ENCODE measurements at places on chromosomes 13 and 19.
A peak's percentile ranks its signal among the peaks of the same experiment; 100 is the strongest.

DNA sequence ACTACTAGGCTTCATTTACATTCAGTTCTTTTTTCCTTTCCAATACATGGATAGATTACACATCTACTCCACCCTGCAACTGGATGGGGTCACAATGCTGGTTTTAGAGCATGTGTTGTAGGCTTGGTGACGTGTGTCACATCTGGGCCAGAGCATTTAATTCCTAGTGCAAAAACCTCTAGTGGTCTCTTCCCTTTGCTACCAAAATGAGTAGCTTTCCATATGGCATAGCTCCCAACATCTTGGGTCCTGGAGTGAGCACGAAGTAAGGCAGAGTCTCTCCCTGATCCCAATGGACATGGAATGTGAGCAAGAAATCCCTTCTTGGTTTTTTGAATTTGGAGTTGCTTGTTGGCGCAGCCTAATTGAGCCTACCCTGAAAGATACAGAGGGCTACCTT is 51.7 kb downstream of the TNFSF11 start:
- no peak for DNase-seq

GRCh38 chr13:98172590-98173422 is 4.3 kb downstream of the RNF113B start:
- DNase-seq, result no peak

GRCh38 chr13:26658448-26659385 is 101.2 kb downstream of the WASF3 start:
- peak; percentile 8 for DNase-seq

DNA sequence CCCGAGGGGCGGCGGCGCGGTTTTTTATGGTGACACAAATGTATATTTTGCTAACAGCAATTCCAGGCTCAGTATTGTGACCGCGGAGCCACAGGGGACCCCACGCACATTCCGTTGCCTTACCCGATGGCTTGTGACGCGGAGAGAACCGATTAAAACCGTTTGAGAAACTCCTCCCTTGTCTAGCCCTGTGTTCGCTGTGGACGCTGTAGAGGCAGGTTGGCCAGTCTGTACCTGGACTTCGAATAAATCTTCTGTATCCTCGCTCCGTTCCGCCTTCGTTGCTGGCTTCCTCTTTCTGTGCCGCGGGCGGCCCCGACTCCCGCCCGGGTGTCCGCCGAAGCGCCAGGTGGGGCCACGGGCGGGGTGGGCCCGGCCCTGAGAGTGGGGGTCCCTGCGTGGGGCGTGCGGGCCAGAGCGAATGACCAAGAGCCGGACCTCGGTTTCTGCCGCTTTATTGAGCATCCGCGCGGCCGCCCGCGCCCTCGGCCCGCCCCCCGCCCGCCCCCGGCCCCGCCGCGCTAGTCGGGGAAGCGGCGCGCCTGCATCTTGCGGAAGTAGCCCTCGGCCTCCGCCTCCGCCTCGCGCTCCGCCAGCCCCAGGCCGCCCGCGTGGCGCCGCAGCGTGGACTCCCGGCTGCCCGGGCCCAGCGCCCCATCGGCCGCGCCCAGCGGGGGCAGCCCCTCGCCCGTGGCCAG is 9.6 kb downstream of the PLPPR3 start:
- DNase-seq, result no peak

DNA sequence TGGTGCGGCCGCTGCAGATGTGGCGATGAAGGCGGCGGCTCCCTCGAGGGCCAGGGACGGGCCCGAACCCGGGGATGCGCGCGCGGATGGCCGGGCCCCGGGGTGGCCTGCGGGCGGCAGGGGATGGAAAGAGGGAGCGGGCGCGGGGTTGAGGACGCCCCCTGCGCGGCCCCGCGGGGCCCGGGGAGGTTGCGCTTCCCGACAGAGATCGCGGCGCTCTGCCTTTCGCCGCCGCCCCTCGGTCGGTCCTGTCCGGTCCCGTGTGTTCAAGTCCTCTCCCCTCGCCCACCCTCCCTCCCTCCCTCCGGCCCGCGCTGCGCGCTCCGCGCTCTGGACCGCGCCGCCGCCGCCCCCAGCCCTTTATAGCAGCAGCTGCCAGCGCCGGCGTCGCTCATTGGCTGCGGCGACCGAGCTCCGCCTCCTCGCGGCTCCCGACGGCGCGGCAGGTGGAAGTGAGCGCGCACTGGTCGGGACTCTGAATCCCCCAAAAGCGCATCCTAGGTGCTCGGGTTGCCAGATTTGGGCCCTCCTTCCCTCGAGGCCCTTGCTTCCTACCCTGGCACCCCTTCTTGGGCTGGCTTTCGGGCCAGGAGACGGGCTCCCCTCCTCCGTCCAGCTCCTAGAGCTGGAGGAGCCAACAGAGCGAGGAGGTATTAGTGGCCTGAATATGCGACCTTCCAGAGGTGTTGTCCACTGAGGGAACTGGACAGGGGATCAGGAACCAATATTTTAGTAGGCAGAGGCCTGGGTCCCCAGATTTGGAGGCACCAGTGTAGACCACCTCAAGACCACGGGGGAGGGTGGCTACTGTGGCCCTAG is at the start of gene ELAVL3:
TSS of gene ELAVL3 (minus strand) at position 332 of the 819 bp plus-strand sequence. CDS start 438 bp downstream, outside the sequence.
- DNase-seq, result peak; percentile 58

GRCh38 chr13:100347968-100348367 is 240.6 kb downstream of the GGACT start:
- peak; percentile 5 for DNase-seq

DNA sequence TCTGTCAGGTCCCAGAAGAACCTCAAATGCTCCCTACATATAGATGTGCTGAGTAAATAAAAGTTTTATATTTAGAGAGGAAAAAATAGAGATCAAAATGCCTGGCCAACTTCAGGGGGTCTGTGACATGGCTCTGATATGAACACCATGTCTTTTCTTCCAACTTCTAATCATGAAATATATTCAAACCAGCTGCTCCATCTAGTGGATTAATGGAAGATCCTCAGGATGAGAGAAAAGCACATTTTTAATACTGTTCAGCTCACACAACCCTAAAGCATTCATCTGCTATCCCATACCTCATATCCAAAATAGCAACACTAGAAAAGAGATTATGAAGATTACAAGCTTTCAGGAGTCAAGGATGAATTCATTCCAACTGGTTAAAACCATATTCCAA is 56.0 kb upstream of the DOCK9 start:
- DNase-seq, result peak; percentile 8

DNA sequence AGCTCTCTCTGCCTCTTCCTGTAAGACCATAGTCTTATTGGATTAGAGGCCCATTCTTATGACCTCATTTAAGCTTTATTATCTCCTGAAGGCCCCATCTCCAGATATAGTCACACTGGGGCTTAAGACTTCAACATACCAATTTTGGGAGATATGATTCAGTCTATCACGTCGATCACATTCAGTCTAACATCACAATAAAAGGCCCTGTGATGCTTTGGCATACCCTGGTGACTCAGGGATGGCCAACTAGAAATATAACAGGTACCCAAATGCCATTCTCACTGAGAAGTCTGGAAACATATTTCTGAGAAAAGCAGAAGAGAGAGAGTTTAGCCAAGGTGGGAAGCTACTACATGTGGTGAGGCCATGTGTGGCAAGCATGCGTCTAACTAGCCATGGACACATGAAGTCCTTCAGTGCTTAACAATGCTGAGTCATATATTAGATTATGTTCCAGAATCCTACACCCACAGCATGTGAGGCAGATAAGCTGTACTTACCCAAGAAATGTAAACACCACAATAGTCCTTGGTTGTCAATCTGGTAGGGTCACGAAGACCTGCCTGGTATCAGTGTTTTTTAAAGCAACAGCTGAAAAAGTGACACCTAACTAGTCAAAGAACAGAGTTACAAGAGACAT is 485.1 kb downstream of the FOXO1 start:
- DNase-seq, result peak; percentile 2

DNA sequence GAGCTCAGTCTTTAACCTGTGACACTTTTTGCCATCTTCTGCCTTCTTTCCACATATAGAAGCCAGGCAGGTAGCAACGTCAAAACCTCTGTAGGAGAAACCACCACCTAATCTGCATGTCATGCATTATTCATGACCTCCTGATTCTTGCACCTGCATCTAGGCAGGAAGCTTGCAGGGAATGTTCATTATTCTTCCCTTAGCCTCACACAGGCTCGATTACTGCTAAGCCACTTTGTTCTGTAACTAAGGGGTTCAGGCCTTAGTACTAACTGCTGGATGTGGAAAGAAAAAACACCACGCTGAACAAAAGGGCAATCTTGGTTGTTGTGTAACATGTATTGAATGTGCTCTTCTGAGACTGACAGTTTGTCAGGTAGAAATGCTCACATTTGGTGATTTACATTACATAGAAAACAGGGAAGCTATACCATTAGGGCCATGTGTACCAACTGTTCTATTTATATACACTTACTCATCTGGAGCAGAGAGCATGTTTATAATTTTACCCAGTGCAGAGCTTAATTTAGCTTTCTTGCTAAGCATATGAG is 366.9 kb downstream of the KLF12 start:
- DNase-seq, result peak; percentile 85

DNA sequence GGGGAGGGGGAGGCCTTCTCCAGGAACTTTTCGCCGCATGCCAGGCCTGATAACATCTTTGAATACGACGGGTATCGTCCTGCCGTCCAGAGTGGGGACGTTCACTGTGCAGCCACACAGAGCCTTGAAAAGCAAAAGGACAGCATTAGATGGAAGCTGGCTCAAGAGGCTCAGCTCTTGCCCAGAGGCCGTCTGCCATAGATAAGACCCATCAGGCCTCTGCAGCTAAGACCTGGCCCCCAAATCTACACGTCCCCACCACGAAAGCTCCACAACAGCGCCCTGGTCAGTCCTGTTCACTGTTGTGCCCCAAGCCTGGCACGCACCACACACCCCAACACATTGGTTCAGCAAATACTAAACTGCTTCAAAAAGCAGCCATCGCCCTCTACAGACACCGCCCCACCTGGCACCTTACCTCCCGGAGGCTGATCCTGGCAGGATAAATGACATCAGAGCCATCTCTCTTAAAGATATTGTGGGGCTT is 2.1 kb downstream of the DNAJB1 start:
- DNase-seq, result peak; percentile 15

GRCh38 chr13:31042049-31042448 is 109.6 kb downstream of the TEX26 start:
- DNase-seq, result no peak

DNA sequence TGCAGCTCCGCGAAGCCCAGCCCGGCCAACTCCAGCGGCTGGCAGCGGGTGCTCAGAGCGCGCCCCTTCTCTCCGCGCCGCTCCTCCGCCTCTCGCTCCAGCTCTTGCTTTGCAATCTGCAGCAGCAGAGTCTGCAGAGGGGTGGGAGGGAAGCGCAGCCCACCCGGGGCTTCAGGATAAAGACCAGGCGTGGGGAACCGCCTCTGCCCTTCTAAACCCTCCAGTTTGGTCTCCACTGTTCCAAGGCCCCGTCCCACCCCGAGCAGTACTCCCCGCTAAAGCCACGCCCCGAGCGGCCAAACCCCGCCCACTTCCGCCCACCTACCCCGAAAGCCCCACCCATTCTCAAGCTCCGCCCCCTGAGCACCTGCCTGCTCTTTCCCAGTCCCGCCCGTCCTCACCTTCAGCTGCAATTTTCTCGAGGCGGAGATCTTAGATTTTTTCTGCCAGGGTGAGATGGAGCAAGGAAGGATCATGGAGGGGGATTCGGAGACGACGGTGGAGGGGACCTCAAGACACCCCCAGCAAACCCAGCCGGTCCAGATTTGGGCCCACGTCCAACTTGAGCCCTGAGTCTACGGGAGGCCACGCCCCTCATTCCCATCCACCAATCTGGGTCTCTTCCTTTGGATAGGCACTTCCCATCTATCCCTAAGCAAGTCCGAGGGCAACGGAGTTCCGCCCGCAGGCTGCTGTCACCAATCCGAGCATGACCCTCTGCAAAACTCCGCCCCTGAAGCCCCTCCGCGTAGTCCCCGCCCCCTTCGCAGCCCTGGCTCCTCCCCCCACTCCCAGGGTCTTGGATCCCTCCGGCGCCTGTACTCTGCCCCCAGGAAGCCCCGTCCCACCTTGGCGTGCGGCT is 1.1 kb downstream of the TNNI3 start:
- peak; percentile 85 for DNase-seq

DNA sequence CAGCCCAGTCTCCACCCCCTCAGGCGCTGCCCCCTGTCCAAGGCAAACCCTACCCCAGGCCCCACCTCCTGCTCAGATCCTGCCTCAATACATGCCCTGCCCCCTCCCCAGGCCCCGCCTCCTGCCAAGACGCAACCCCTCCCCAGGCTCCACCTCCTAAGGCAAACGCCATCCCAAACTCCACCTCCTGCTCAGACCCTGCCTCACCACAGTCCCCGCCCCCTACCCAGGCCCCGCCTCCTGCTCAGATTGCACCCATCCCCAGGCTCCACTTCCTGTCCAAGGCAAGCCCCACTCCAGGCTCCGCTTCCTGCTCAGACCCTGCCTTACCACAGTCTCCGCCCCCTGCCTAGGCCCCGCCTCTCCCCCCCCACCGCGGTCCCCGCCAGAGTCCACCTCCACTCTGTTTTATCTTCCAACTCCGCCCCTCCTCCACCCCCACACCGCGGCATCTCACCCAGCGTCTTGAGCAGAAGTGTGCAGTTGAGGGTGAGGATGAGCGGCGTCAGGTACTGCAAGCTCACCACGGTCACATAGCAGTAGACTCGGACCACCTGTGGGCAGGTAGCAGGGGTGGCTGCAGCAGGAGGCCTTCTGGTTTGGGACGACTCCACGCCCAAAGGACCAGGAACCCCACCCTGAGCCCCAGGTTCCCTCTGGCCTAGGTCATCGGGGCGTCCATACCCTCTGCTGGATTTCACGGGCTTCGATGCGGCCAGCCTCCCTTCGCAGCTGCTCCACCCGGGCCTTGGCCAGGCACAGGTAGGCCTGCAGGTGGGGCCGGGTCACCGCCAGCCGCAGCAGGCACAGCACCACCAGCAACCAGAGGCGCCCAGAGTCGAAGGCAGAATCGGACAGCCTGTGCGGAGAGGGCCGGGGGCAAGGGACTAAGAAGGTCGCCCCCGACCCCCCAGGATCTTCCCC is 17.7 kb downstream of the TMEM161A start:
- no peak for DNase-seq

DNA sequence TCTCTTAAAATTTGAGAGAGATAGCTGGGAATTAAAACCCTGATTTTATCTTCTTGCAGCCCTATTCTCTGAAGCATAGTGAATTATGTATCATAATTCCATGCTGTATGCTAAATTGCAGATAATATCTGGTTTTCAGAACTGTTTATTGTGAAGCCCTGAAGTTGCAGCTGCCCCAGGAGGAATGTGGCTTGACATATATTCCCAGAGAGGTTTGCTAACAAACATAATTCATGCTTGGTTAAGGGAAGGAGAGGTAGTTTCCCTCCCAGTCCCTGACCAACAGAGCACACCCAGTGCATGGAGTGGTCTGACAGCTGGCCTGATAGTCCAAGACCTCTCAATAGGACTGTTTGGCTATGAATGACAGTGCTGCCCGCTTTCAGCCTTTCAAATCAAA is 500.6 kb upstream of the MIR17HG start:
- no peak for DNase-seq

All from NCI-H345 (cell line).